ENCODE measurements at places on chromosomes 1 and 21.
A peak's percentile ranks its signal among the peaks of the same experiment; 100 is the strongest.

DNA sequence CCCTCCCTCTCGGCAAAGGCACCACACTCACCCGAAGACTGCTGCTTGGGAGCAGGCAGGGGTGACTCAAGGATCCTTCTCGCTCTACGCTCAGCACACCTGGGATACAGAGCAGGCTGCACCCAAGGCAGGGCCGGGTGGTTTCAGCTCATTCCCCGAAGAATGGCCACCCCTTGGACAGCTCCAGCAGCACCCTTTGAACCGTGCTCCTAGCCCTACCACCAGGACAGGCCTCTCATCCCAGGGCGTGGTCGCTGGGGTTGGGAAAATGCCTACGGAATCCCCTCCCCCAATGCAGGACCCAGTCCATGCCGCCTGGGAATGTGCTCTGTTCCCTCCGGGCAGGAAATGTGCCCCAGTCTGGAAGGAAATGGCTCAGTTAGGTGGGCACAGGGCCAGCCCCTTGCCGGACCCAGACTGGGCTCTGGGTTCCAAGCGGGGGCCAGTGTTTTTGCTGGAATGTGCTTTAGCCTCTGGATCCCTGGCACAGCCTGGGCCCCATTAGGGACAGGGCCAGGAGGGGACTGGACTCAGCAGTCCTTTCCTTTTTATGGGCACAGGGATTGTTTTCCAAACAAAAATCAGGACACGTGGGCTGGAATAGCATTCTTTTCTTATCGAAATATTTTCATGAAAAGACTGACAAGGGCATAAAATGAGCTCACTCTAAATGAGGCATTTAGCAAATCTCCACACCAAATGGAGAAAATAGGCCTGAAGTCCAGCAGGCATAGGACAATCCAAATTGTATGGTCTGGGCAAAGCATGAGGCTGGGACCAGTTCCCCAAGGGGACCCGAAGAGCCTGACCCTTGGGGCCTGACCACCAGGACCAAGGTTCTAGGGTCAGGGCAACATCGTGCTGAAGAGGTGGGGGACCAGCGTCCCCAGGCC is 7.3 kb downstream of the TMEM82 start:
- DNase-seq: no peak

GRCh38 chr21:32514275-32515055 is 70.9 kb downstream of the TCP10L start:
- no peak for DNase-seq

DNA sequence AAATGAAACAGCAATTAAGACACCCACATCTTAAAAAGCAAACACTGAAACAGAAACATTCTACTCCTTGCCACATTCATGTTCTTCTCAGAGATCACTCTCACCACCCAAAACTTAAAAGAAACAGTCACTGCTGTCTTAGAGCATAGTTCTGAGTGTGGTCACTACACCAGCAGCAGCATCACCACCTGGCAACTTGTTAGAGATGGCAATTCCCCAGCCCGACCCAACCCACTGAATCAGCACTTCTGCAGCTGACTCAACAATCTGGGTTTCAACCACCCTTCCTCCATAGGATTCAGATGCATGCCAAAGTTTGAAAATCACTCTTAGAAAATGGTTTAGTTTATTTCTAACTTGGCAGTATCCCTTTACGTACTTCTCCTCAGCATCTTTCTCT is 126.1 kb downstream of the CDC42BPA start:
- DNase-seq: peak; percentile 89

- DNase-seq: no peak
Measured at GRCh38 chr1:161843156-161843555, 77.0 kb downstream of the ATF6 start.

GRCh38 chr1:29202053-29202452 is 20.4 kb upstream of the SRSF4 start:
- DNase-seq: no peak

DNA sequence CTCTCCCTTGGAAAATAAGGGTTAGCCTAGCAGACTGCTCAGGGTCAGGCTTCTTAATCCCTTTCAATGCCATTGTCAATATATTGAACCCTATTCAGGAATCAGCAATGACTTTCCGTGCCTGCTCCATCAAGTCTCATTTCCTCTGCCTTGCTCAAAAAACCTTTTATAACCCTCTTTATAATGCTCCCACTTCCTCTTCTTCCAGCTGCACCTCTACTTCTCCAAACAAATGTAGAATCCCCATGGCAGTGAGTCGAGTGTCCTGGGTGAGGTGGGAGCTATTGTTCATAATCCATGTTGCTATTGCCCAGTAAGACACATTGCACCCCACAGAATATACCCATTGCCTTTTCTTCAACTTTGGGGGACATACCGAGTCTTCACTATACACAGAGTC is 58.6 kb downstream of the OLIG1 start:
- DNase-seq: no peak

GRCh38 chr21:41358193-41359166 is 3.3 kb upstream of the MX2 start:
- no peak for DNase-seq

GRCh38 chr1:244835276-244836134 is at the start of gene COX20:
Gene COX20, plus strand, starts transcription at chr1:244835658. Its CDS starts 57 bp downstream, at chr1:244835715.
- peak; percentile 86 for DNase-seq

DNA sequence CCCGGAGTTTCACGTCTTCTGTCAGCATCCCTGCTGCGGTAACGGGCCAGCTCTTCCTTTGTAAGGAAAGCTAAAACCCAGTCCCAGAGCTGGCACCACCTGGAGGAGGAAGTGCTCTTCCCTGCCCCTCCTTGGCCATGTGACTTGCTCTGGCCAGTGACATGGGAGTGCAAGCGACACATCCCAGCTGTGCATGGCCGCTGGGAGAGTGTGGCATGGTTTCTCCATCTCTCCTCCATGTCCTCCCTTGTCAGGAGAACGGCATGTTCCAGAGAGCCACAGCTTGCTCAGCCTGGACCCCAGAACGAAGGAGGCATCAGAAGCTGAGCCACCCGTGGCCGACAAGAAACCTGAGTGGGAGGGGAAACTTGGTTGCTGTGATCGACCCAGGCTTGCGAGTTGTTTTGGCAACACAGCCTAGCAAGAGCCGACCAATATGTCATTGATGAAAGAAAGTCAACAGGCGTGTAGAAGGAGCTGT is 2.7 kb upstream of the PRXL2B start:
- DNase-seq: no peak

DNA sequence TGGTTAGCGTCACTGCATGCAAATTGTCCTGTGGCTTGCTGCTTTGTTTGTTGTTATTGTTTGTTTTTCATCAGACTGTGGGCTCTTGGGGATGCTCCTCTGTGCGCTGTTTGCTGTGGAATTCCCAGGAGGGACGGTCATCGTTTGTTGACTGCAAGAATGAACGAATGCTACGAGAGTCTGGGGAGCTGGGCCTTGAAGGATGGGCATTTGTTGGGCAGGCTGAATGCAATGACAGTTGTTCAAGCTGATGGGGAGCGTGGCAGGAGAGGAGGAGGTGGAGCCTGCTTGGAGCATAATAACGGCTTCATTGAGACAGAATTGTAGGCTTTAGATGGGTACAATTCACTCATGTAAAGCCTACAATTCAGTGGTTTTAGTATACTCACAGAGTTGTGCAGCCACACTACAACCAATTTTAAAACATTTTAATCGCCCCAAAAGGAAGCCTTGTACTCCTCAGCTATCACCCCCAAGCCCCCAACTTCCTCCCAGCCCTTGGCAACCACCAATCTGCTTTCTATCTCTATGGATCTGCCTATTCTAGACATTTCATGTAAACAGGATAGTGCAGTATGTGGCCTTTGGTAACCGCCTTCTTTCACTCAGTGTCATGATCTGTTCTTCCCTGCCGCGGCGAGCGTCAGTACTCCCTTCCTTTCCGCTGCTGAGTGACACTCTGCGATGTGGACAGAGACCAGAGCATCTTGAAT is 190.2 kb downstream of the CAMTA1 start:
- DNase-seq: no peak

- DNase-seq: peak; percentile 16
Measured at GRCh38 chr1:153119491-153119971, 6.2 kb upstream of the SPRR2F start.

GRCh38 chr1:183110326-183110880 is 75.7 kb upstream of the LAMC2 start:
- DNase-seq: no peak

DNA sequence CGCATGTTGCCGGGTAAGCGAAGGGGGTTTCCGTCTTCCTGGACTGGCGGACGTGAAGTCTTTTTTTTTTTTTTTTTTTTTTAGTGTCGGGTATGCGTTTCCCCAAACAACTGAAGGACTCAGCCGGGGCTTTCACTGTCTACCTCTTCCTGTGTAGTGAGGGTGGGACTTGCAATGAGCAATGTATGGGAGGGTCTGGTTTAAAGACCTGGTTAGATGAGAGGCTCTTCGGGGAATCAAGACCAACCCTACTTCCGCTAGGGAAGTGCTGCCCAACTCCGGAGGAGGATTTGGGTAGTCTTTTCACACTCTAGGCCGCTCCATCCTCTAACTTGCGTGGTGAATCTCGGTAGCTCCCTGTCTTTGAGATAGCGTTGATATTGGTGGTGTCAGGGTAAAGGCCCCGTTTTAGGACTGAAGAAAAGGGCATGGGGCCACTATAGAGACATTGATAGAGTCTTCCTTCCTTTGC is 754 bp downstream of the PRRC2C start:
- DNase-seq: peak; percentile 73

DNA sequence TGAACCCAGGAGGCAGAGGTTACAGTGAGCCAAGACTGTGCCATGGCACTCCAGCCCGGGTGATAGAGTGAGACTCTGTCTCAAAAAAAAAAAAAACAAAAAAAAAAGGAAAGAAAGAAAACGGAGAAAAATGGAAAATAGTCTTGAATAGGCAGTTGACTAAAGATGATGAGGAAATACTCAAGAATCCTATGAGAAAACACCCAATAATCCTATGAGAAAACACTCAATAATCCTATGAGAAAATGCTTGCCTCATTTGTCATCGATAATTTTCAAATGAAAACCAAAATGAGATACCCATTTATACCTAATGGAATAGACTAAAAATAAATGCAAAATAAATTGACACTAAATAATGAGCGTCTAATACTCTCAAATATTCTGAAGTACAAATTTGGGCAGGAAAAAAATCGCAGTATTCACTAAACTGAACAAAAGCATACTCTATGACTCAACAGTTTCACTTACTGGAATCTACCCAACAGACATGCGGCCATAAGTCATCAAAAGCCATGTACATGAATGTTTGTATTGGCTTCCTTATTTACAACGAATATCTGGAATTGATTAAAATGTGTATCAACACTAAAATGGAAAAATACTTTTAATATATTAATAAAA is 733.9 kb upstream of the CHRM3 start:
- DNase-seq: no peak

DNA sequence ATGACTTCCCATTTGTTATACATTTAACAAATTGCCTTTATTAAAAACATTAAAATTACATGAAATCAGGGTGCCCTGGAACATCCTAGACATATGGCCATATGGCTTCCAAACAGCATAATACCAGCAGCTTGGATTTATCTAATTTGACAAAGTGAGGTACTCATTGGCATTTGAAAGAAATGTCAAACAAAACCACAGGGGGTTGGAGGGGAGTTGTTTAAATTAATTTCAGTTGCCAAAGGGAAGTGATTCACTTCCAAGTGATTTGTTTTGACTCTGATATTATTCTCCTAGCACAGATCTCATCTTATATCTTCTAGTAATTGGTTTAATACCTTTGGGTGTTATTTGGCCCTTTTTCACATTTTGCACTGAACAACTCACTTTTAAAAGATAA is 24.5 kb upstream of the POU2F1 start:
- no peak for DNase-seq

- no peak for DNase-seq
Measured at GRCh38 chr1:107142140-107142542, 1.3 kb downstream of the NTNG1 start.

GRCh38 chr1:208757846-208758245 is 513.7 kb upstream of the PLXNA2 start:
- no peak for DNase-seq

DNA sequence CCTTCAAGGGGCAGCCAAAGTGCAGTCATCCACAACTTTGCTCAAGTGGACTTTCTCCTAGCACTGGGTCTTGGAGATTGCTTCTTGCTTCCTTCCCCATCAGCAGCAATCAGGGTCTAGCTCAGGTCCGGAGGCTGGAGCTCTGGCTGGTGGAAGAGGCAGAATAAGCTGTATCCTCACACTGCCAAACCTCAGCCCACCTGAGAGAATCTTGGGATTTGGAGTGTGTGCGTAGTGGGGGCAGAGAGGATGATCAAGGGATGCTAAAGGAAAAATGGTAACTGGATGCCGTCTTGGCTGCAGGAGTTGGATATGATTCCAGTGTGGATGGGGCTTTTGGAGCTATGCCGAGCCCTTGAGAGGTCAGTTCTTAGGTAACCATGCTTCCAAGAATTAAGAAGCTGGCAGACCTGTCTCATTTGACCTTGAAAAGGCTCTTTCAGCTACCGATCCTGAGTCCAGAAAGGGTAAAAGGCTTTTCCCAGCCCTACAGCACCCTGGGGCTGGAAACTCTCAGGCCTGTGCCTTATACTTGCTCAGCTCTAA is 4.5 kb upstream of the NFASC start:
- DNase-seq: no peak

DNA sequence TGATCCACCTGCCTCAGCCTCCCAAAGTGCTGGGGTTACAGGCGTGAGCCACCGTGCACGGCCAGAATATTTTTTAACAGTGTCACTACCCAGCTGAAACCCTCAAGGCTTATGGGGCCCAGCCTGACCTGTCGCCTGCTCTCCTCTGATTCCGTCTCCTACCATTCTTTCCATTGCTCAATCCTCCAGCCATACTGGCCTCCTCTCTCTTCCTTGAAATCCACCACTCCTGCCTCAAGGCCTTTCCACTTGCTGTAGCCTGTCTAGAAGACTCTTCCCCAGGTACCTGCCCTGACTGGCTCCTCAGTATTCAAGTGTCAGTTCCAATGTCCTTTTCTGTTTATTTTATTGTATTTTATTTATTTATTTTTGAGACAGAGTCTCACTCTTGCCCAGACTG is 53.9 kb downstream of the YARS1 start:
- DNase-seq: no peak

DNA sequence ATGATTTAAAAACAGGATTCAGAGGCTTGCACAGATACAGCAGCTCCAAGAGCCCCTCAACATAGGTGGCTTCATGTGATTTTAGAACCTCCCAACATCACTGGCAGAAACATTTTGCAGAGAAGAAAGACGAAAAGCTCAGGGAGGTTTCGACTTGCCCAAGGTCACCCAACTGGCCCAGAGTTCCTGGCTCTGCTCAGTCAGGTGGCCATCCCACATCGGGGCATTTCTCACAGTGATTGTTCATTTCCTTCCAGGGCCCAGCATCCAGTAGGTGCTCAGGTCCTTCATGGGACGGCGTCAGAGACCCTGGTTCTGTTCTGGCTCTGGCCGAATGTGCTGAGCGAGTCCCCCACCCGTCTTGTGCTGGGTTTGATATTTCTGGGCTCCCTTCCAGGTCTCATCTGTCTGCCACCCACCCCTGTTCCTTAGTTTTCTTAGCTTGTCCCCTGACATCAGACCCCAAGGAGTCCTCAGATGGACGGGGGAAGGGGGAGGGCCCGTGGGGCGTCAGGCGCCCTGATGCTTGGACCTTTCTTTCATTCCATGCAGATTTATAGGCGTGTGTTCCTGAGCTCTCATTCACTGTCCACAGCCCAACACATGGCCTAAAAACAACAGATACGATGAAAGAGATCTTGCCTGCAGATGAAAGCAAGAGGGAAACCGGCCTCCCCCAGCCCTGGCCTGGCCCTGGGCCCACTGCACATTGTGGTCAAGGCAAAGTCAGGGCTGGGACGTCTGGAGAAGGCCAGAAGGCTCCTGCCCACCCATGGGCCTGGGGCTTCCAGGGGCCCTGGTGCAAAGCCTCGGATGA is 123.1 kb upstream of the ZBTB40 start:
- DNase-seq: no peak
